ENCODE measurements at places on chromosomes 13 and 19.

GRCh38 chr13:106369858-106370257, 165.6 kb downstream of the EFNB2 start:
- DNase-seq = no peak

GRCh38 chr13:103006641-103007426, 59.4 kb downstream of the SLC10A2 start:
- no peak for DNase-seq

GRCh38 chr13:81927347-81927746, 1586.4 kb upstream of the SPRY2 start:
- no peak for DNase-seq

- DNase-seq = no peak
Measured at GRCh38 chr13:113491418-113491883, 940 bp upstream of the DCUN1D2 start.

DNA sequence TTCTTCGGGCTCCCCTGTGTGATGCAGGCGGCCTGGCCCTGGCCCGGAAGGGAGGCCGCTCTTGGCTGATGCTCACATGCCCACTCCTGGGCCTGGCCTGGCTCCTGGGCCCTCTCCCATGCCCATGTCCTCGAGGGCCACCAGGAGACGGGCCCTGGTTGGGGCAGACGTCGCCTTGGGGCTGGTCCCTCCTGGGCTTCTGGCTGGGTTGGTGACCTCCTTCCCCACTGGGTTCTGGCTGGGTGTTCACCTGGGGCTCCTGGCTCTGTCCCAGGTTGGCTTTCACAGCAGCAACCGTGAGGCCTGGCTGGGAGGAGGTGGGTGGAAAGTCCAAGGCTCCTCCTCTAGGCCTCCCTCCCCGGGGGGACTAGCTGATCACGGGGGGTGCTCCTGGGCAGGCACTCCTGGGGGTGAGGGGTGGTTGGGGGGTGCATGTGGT, 15.5 kb upstream of the SLC7A10 start:
- no peak for DNase-seq

DNA sequence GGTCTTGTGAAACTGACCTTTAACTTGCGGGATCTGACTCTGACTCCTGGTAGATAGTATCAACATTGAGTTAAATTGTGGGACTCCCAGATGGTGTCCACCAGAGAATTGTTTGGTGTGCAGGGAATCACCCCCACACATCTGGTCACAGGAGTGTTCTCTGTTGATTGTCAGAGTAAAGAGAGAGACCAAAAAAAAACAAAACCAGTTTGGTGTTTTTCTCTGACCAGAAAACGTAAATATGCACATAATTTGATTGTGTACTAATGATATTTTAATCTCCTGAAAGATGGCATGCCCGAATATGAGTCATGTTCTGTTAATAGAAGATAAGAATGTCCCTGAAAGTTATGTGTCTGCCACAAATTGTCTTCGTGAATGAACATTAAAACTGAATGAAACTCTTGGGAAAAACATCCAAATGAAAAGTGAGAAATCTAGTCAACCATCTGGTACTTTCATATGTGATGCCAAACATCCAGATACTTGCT, 118.5 kb upstream of the GPC6 start:
- no peak for DNase-seq

- DNase-seq = no peak
Measured at GRCh38 chr13:40779049-40779448, 8.1 kb upstream of the MRPS31 start.

- DNase-seq = no peak
Measured at GRCh38 chr13:26500618-26501320, 56.7 kb upstream of the WASF3 start.
